ENCODE measurements at places on chromosomes 16 and 17.

- no peak for DNase-seq
These were observed 16.8 kb upstream of the HAS3 start for GRCh38 chr16:69088684-69089083.

DNA sequence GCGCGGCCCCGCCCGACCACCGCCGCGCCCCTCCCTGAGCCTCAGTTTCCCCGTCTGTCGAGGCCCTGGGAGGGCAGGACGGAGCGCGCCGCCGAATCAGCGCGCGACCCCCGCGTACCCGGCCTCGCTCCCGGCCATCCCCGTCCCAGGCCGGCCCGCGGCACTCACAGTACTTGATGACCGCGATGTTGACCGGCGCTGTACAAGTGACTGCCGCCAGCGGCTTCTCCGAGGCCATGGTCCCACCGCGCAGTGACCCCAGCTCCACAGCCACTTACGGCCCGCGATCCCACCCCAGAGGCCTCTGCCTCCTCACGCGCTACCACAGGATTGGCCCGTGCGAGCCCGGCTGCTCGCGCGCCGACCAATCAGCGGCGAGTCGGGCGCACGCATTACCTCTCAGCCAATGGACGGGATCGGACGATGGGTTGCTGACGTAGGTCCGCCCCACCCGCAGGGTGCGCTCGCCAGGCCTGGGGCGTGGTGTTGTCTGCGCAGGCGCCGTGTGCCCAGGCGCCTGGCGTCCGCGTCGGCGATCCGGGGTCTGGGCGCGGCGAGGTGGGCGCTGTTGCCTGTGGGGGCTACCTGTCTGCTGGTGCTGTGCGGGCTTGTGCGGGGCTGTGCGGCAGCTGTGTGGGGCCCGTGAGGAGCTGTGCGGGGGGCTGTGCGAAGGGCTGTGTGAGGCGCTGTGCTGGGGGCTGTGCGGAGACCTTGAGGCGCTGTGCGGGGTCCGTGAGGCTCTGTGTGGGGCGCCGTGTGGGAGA is at the start of gene MVD:
MVD (minus strand) TSS at position 249 of the 764 bp plus-strand sequence; CDS start at position 238, 11 bp downstream.
- DNase-seq: peak; percentile 98

DNA sequence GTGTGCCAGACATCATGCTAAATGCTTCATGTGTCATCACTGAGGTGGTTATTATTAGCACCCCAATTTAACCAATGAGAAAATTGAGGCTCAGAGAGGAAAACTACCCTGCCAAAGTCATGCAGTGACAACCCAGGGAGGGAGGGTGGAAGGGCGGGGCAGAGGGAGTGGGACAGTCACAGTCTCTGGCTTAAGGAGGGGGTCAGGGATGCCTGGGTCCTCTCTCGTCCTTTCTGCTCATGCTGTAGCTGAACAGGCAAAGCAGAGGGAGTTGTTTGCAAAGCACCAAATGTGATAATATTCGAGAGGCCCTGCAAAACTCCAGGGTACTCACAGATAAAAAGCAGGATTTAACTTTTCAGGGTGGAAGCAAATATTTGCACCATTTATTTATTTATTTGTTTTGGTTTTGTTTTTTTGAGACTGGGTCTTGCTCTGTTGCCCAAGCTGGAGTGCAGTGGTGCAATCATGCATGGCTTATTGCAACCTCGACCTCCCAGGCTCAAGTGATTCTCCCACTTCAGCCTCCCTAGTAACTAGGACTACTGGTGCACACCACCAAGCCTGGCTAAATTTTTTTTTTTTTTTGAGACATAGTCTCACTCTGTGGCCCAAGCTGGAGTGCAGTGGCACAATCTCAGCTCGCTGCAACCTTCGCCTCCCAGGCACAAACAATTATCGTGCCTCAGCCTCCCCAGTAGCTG is 47.9 kb upstream of the NKD1 start:
- DNase-seq: no peak

DNA sequence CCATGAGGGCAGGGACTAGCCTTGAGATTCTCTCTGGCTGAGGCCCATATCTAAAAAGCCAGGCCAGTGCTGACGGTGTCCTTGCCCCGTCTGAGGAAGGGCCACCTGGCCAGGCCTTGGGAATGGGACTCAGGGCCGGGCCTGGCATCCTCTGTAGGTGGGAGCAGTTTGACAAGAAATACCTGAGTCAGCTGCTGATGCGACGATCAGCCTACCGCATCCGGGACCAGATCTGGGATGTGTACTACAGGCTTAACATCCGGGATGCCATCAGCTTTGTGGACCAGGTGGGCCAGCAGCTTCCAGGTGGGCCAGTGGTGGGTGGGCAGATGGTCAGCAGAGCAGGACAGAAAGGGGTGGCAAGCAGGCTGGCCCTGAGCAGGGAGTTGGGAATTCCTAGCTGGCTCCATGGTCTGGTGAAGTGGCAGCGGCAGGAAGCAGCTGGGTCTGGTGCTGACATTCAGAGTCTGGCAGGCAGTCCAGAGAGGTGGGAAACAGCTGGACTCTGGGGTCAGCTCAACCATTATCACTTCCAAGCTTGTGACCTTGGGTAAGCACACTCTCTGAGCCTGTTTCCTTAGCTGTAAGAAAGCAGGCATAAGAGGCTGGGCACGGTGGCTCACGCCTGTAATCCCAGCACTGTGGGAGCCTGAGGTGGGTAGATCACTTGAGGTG is 9.5 kb downstream of the SLC9A5 start:
- no peak for DNase-seq

DNA sequence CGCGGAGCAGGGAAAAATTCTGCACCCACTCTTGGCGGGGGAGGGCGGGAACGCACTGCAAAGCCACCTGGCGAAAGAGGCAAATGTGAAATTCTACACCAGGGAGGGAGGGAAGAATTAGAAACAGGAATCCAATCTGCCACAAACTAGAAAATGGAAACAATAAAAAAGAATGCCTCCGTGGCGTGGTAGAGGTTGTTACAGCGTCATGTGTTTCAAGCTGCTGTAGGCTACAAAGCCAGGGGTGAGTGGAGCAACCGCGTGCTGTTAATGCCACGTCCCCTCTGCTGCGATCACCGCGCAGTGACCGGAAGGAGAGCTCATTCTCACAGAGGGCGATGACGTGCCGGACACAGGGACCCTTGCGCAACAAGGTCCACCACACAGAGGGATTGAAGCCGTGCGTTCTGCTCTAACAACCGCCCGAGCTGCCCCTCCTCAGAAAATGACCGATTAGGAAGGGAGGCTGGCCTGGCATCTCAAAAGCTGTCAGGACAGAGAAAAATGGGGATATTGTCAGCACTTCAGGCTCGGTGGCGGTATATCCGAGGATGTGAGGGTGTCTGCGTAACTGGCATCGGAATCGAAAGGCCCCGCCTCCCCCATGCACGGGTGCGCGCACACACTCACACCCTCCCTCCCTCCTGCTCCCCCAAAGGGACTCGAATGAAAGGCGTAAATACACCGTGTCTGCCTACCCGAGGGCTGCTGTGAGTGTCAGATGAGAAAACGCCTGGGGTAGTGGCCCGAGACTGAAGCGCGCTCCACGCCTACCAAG is 70.8 kb upstream of the TNRC6C start:
- peak; percentile 61 for DNase-seq

DNA sequence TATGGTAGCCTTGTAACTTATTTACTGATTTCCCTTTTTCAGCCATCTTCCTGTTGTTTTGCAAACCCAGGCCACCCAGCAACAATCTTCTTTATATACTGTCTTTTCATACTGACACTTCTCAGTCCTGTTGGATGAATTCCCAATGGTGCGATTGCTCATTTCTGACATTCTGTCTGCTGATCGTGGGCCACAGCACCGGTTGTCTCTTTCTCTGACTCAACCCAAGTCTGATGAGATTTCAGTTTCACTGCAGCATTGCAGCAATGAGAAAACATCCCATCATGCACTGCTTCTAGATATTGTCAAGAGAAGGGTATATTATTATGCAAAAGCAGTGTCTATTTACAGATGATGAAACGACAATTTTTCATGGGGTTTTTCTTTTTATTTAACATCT is 349.2 kb upstream of the HSBP1 start:
- no peak for DNase-seq

GRCh38 chr17:66143657-66144282 is 48.2 kb downstream of the CEP112 start:
- no peak for DNase-seq

- no peak for DNase-seq
These were observed 343.8 kb upstream of the RBFOX1 start for GRCh38 chr16:6988846-6989245.

DNA sequence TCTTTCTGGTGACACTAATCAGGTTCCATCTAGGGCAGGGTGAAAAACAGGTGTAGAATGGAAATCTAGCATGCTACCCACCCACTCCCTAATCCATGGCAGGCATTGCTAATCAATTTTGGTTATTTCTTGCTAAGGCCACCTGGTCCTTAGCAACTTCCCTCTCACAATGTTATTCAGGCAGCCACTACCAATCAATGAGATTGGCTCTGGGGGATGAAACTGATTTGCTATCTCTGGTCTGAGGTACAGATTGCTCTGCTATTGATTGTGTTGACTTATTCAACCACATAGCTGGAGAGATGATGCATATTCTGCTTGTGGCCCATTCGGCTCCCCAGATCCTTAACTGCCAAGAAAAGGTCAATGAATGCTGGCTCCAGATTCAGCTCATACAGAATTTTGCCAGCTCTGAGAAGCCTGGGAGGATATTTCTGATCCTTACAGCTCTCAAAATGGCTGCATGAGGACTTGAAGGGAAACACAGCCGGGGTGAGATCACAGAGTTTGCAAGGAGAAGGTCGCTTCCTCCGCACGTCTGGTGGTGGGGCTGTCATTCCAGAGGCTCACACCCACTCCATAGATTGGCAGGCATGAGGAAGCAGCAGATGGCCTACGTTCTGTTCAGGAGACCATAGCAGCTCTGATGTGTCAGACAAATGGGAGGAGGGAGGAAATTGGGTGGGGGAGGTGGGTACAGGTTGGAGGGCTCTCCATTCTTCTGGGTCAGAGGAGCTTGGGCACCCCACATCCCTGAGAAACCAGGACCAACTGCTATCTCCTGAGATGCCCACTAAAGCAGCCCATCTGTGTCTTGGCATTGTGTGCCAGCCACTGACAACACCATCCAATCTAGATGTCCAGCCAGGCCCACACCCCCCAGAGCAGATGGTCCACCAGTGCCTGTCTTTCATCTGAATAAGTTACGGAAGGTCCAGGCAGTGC is 22.3 kb downstream of the SEZ6 start:
- DNase-seq: peak; percentile 81

DNA sequence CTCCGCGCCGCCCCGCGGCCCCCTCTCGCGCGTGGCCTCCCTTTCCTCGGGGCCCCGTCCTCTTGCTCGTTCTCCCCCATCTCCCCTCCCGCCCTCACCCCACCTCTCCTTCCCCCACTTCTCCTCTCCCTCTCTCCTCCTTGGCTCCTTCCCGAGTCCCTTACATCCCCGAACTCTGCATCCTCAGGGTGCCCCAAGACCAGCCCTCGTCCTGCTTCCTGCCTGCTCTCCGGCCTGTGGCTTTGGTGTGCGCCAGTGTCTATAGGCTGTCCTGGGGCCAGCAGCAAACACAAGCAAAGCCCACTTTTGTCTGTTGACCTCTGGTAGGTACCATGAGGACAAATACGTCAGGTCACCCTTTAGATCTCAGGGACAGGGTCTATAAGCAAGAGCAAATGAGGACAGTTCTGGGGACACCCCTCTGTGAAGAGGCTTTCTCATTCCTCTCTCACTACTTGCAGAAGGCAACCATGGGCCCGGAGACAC is 284 bp upstream of the COPZ2 start:
- DNase-seq: no peak

DNA sequence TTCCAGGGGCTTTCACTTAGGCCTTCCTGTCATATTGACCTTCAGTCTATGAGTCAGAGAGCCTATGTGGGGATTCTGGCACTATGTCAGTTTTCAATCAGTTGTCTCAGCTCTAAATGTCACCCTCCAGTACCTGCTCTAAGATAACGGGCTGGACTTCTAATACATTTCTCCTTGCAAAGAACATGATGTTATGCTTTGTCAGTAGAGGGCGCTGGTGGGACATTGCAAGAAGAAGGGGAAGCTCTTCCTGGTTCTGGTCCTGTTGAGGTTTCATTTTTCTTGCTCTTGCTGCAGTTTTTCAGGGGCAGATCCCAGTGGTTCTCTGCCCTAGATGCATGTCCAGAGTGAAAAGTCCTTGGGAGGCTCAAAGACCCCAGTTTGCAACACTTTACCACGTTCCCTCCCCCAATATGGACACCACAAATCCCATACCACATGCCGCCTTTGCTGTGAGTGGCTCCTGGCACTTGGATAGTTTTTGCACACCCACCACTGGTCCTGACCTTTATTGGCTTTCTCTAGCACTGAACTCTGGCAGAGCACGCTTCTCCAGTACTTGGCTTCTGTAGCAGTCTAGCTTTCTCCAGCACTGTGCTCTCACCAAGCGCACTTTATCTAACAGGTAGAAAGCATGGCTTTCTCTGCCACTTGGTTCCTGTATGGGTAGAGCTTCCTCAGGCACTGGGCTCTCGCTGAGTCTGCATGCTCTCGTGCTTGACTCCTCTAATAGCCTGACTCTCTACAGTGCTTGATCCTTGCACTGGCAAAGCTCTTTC is 49.0 kb downstream of the BCL7C start:
- peak; percentile 79 for DNase-seq

- no peak for DNase-seq
These were observed 20.1 kb downstream of the TPSD1 start for GRCh38 chr16:1275791-1276579.

DNA sequence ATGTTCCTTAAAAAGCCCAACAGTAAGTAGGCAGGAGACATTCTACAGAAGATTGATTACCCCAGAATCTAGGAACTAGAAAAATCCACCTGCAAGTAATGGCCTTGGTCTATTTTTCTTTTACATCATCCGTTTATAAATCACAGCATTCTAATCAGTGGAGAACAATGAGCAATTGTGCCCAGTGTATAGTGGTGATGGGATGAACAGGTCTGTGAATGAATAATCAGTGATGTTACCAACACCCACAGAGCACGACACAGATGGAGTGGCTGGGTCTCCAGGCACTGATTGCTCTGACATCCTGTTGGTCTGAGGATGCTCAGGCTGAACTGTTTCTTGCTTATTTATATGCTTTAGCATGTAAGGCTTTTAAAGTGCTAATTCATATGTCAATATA is 1251.2 kb upstream of the CDH8 start:
- no peak for DNase-seq

DNA sequence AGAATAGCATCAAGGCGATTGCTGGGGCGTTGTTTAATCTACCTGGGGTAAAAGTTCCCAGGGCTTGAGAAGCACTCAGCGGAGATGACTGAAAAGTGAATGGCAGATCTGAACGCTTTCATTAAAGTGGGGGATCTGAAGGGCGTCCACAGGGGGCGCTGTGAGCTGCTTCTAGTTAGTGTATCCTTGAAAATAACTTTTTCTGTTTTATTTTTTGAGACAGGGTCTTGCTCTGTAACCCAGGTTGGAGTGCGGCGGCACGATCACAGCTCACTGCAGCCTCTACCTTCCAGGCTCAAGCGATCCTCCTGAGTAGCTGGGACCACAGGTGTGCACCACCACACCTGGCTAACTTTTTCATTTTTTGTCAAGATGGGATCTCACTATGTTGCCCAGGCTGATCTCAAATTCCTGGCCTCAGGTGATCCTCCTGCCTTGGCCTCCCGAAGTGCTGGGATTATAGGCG is 360.4 kb downstream of the SEC14L1 start:
- DNase-seq: no peak

- no peak for DNase-seq
These were observed 29.5 kb downstream of the WWOX start for GRCh38 chr16:78128913-78129312.

- DNase-seq: no peak
These were observed 97.1 kb downstream of the CDH11 start for GRCh38 chr16:65024767-65025178.

- no peak for DNase-seq
These were observed 9.4 kb upstream of the CMTM4 start for GRCh38 chr16:66705790-66706505.

- no peak for DNase-seq
These were observed at the start of gene TNFRSF13B for GRCh38 chr17:16971458-16972338. Gene TNFRSF13B, minus strand, starts transcription at chr17:16972118. Its CDS starts 43 bp downstream, at chr17:16972075.
